ENCODE measurements at places on chromosomes 3 and 15.

DNA sequence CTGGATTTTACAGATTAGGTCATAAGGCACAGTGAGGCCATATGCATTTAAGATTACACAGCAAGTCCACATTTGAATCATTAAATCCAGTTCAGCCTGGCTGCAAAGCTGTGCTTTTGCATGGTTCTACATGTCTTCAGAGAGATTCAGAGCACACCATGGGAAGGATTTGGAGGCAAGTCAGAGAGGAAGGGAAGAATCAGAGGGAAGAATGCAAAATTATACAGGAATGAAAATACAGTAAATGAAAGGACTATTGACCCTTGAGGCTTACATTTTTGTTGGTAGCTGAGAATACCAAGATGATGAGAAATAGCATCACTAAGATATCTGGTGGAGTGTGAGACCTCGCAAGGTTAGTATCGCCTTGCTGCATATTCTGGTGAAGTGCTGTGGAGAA lies 13.9 kb downstream of the FILIP1L start:
- DNase-seq: no peak

DNA sequence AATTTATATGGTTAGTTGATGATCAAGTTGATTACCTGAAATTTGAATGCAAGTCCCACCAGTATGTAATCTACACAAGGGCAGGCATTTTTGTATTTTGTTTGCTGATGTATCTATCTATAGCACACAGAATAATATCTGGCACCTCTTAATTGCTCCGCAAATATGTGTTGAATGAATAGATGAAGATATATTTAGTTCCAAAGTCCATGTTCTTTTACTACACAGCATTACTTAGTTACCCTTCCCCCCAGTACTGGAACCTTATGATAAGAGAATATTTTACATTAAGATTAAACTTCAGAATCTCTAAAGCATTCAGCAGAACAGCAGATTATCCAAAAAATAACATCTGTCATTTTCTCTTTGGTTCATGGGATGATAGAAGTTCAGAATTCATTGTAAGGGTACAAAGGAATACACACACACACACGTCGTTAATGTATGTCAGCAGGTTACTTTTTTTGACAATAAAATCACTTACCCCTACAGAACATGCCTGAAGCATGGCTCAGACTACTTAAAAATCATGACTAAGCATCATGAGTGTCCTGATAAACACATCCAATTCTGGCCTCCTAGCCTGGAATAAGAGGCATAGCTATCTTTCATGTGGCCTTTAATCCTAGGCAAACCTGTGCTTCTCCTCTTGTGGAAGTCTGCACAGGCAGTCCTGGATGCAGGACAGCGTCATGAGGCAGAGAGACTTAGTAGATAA lies 148.9 kb upstream of the TBC1D5 start:
- DNase-seq: no peak

GRCh38 chr3:138047596-138048158 lies 37.7 kb downstream of the CLDN18 start:
- no peak for DNase-seq

DNA sequence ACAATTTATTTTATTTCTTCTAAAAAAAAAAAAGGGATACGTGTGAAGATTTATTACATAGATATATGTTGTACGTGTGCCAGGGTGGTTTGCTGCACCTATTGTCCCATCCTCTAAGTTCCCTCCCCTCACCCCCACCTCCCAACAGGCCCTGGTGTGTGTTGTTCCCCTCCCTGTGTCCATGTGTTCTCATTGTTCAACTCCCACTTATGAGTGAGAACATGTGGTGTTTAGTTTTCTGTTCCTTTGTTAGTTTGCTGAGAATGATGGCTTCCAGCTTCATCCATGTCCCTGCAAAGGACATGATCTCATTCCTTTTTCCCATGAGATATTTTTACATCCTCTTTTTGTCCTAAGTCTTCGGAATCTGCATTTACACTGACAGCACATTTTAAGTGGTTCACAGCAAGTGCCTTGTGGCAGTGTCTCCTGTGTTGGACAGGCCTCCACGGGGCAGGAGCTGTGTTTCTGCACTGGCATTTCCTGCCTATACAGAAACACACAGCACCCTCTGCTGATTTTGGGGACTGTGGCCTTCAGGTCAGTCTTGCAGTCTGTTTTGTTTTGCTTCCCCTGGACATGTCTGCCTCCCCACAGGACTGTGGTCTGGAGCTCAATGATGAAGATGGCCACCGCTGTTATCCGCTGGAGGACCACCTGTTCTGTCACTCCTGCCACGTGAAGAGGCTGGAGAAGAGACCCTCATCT lies 12.7 kb upstream of the SACM1L start:
- DNase-seq: peak; percentile 28

GRCh38 chr3:14565868-14566588 lies 25.9 kb upstream of the GRIP2 start:
- DNase-seq: no peak

GRCh38 chr3:7209098-7209497 lies 348.2 kb downstream of the GRM7 start:
- DNase-seq: no peak

- DNase-seq: peak; percentile 15
Observed at GRCh38 chr3:195129644-195130492, 141.1 kb downstream of the XXYLT1 start.

DNA sequence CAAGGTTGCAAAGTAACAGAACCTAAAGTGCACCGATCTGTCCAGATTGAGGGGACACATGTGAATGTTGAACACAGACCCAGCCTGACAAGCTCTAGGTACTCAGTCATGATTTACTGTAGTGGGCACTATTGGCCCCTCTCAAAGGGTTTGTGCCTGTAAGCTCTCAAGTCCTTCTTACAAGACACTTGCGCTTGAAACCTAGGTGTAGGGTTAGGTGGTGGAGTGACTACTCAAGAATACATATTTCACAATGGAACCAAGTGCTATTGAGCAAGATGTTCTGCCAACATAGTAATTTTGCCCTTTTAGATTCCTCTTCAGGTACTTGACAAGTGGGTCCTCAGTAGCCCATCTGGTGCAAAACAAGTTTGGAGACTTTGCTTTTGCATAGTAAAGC lies 169.9 kb downstream of the AKAP13 start:
- DNase-seq: no peak

DNA sequence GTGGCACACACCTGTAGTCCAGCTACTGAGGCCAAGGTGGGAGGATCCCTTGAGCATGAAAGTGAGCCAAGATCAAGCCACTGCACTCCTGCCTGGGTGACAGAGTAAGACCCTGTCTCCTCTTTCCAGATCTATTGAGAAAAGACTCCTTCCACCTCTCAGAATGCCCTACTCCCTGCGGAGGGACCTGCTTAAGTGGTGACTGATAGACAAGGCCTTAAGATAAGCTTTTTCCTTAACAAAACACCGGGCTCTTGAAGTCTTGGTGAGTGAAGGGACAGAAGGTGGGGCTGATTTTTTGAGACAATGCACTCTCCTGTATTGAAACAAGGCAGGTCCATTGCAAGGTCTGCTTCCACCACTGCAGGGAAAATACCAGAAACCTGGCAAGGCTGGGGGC lies 338.4 kb upstream of the FRG2C start:
- DNase-seq: no peak

Data from CD4-positive, alpha-beta T cell treated with Interleukin-6 for 4 hours (primary cell).